ENCODE measurements at places on chromosomes 7 and 10.

- DNase-seq, result no peak
These were observed 54.1 kb downstream of the PLPP4 start for GRCh38 chr10:120511165-120511564.

GRCh38 chr10:29295813-29296212, 6.9 kb downstream of the LYZL1 start:
- no peak for DNase-seq

- DNase-seq, result no peak
These were observed 31.8 kb upstream of the DPYSL4 start for GRCh38 chr10:132154931-132155330.

- no peak for DNase-seq
These were observed 10.2 kb downstream of the MLXIPL start for GRCh38 chr7:73613954-73614735.

DNA sequence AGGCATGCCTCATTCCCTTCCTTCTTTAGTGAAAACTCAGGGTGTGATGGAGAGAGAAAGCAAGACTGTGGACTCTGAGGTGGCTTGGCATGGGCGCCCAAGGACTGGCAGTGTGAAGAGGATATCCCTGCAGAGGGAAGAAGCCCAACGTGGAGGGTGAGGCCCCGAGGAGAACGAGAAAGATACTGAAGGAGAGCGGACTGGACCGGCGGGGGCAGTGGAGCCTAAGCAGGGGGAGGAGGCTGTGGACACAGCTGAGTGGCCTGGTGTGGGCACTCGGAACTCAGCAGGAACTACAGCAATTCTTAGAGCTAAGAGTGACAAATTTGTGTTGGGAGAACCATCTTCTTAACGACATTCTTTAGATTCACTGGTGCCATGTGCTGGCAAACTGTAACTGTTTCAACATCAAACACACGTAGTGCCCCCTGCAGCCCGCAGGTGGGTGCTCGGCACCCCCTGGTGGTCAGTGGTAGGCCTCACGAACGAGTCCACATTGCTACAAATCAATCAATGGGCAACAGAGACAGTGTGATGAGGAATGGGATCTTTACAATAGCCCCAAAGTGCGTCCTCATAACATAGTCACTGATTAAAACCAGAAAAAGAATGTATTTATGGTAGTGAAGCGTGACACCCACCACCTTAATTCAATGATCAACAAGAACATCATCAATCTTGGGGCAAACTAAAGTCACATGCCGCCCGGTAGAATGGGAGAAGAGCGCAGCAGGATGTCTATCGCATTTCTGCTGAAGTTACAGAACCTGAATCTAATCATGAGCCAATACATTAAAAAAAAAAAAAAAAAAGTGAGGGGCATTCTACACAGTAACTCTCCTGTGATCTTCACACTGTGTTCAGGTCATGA, 2.0 kb upstream of the SFTPA1 start:
- peak; percentile 18 for DNase-seq

GRCh38 chr10:63929831-63930467, 408.7 kb downstream of the REEP3 start:
- no peak for DNase-seq

DNA sequence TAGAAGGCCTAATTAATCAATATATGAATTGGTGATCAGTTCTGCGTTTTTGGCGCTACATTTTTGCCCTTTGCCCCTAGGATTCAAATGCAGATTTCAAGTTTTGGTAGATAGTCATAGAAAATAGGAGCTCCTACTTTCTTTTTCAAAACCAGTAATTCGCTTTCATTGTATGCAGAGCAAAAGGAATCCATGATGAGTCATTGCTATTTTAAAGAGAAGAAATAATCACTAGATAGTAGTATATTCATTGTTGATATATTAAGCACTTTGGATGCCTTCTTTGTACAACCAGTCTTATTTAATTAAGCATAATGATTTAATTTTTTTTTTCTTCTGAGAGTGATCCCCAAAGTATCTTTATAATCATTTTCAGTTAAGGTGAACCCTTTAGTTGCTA, 50.3 kb downstream of the CSTF2T start:
- no peak for DNase-seq

GRCh38 chr7:70752794-70753241, 379.1 kb upstream of the GALNT17 start:
- DNase-seq, result no peak

- no peak for DNase-seq
These were observed 75.1 kb upstream of the STRIP2 start for GRCh38 chr7:129359176-129359575.

DNA sequence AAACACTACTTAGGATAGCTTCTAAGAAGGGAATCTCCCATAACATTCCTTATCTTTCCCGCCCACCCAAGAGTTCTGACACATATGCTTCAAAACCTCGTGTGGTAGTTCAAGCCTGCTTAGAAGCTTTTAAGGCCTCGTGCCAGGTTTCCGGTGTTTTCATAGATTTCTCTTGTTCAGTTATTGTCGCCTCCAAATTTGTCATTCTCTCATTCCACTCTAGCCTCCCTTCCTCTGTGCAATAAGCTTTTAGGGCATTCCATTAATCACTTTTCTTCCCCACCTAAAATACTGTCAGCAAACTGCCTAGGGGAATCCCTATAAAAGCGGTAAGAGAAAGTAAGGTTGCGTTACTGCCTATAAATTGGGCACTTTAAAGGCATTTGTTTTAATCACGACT, 718 bp upstream of the BPGM start:
- DNase-seq, result no peak

DNA sequence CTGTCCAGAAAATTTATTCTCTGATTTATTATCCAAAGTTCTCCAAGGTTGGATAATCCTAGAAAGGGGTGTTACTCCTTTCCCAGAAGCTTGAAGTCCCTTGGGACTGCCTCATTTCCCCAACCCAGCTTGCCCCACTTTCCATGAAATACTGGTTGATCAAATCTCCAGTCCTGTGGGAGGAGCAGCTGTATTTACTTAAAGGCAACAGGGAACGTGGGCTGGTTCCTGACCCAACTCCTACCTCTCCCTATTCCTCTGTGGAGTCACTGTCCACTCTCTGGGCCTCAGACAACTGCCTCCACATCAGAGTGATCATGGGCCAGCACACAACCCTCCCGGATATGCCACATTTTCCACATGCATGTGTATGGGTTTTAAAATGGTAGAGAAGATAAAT, 166.2 kb upstream of the PRR15 start:
- DNase-seq, result no peak

GRCh38 chr10:124586142-124586541, 124.5 kb downstream of the LHPP start:
- DNase-seq, result no peak

DNA sequence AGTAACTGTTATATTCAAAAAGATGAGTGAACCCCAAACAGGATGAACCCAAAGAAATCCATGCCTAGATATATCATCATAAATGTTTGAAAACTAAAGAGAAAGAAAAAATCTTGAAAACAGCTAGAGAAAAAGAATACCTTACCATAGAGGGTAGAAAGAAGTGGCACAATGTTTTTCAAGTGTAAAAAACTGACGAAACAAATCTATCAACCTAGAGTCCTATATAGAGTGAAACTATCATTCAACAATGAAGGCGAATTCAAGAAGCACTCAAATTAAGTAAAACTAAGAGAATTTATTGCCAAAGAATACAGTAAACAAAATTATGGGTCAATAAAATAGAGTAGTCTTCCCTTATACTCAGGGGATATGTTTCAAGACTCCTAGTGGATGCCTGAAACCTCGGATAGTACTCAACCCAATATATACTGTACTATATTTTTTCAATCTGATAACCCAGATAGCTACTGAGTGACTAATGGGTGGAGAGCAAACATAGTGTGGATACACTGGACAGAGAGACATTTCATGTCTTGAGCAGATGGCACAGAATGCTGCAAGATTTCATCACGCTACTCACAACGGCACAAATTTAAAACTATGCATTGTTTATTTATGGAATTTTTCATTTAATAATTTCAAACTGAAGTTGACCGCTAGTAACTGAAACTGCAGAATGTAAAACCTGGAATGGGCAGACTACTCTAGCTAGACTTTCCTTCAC, 52.6 kb upstream of the TMEM106B start:
- no peak for DNase-seq

DNA sequence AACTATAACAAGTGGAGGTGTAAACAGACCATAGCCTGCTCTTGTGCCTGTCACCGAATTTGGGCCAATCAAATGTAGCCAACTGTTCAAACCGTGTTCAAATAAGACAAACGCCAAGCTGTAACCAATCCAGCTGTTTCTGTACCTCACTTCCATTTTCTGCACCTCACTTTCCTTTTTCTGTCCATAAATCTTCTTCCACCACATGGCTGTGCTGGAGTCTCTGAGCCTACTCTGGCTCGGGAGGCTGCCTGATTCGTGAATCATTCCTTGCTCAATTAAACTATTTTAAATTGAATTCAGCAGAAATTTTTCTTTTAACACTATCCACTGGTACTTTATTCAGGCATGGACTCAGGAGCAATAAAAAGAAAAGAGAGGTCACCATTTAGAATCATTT, 29.9 kb upstream of the COL1A2 start:
- no peak for DNase-seq

- no peak for DNase-seq
These were observed 3.8 kb upstream of the DDX50 start for GRCh38 chr10:68897336-68897741.

GRCh38 chr10:58970160-58970915, 206.1 kb upstream of the PHYHIPL start:
- no peak for DNase-seq

DNA sequence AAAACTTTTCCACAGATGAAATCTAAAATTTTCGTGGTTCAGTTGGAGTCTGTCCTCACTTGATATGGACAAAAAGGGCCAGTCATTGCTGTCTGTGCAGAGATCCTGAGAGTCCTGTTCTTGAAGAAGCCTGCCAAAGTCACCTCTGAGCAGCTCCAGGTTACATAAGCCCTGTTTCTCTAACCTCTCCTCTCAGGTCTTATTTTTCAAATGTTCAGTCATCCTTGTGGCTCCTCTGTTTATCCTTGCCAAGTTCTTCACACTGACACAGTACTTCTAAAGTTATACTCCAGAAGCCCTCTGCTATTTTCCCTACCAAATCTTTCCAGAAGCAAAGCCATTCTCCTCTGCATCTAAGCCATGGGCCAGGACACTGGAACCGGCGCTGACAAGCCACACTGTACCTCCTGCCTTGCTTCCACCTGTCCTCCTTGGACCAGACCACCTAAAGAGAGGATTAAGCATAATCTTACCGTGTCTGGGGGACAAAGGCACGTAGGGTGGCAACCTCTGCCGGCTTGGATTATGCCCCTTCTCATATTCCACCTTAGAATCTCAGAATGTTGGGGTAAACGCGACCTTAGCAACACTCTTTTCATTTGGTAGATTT, 161.6 kb downstream of the JAZF1 start:
- DNase-seq, result no peak

DNA sequence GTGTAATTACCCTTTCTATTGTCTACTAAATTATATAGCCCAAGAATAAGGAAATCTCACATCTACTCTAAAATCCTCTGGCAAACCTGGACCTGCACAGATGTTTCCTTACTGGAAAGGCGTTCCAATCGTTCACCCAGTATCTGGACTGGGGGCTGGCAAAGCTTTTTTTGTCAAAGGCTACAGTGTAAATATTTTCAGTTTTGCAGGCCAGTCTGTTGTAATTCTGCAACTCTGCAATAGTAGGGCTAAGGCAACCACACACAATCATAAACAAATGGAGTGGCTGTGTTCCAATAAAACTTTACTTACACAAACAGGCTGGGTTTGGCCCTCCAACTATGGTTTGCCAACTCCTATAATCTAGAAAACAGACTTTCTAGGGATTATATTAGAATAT, 56.2 kb downstream of the GLI3 start:
- DNase-seq, result no peak

GRCh38 chr10:114208351-114208750, 29.2 kb downstream of the TDRD1 start:
- DNase-seq, result no peak

- no peak for DNase-seq
These were observed 195.1 kb downstream of the TCERG1L start for GRCh38 chr10:131116216-131116990.

- no peak for DNase-seq
These were observed 26.4 kb downstream of the UBTD1 start for GRCh38 chr10:97525086-97525485.

- no peak for DNase-seq
These were observed 15.7 kb downstream of the RBM33 start for GRCh38 chr7:155660059-155660757.

DNA sequence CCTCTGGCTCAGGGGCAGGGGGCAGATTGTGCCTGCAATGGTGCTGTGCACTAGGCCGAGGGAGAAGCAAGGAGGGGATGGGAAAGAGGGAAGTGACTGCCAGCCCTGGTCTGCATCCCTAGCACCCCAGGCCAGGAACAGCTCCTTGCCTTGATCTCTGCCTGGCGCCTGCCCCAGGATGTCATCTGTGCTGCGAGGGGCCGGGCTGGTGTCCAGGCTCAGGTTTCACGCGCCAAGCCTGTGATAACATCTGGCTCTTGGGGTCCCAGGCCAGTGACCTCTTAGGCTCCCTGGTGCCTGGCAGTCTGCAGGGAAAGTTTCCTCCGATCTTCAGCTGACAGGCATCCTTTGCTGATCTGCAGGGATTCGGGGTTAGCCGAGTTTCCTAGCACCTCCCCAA, 193.5 kb upstream of the GPR26 start:
- no peak for DNase-seq

DNA sequence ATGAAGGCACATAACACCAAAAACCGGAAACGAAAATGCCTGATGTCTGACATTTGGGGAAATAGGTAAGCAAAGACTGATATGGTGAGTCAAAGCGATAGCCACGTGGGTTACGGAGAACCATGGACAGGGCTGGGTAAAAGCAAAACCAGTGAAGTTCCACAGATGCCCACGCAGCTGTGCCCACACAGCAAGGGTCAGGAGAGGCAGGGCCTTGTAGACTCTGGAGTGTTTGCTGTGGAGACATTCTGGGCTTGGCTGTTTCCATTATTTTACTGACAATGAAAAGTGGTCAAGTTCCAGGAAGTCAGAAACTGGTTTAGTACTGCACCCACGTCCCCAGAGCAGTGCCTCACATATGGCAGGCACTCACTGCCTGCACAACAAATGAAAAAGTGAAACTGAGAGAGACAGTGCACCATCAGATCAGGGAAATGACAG, 148.7 kb downstream of the ZMYND11 start:
- DNase-seq, result no peak

GRCh38 chr10:98115031-98115787, 19.2 kb upstream of the R3HCC1L start:
- no peak for DNase-seq

GRCh38 chr7:54898659-54899340, 120.0 kb upstream of the EGFR start:
- no peak for DNase-seq

DNA sequence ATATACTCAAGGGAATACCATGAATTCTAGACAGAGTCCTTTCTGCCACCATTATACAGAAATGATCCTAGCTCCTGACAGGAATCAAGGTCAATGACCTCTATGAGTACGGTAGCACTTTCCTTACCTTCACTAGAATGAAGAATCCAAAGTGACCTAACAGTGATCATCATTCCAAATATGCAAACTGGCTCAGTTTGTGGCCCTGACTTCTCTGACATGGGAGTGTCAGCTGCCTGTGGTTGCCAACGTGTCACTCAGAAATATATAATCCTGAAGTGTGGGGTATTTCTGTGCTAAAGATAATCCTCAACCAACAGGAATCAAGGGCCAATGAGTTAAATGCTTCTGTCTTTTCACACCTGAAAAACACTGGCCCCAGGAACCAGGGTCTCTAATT, 45.7 kb downstream of the COPG2 start:
- DNase-seq, result no peak

GRCh38 chr10:88624840-88625239, 38.3 kb downstream of the LIPJ start:
- no peak for DNase-seq

Data from stimulated activated CD4-positive, alpha-beta T cell treated with anti-CD3 and anti-CD28 coated beads, Interleukin-15, amount 100 ng/mL, for 1 hour (primary cell).